ENCODE measurements at places on chromosomes 3 and 15. TPM values are rescaled to one million over a fixed set of nuclear protein-coding genes. Genes with fewer than 3 reads are reported as not detected.

- H3K4me1 ChIP-seq: peaks cover 55% of the 10 kb centered on the region
- H3K27ac ChIP-seq: peak overlapping the region; percentile 35
- no peak for DNase-seq
- H3K4me3 ChIP-seq: no peak overlapping the region
These were observed 74.7 kb downstream of the SNRK start for GRCh38 chr3:43361077-43361476.

DNA sequence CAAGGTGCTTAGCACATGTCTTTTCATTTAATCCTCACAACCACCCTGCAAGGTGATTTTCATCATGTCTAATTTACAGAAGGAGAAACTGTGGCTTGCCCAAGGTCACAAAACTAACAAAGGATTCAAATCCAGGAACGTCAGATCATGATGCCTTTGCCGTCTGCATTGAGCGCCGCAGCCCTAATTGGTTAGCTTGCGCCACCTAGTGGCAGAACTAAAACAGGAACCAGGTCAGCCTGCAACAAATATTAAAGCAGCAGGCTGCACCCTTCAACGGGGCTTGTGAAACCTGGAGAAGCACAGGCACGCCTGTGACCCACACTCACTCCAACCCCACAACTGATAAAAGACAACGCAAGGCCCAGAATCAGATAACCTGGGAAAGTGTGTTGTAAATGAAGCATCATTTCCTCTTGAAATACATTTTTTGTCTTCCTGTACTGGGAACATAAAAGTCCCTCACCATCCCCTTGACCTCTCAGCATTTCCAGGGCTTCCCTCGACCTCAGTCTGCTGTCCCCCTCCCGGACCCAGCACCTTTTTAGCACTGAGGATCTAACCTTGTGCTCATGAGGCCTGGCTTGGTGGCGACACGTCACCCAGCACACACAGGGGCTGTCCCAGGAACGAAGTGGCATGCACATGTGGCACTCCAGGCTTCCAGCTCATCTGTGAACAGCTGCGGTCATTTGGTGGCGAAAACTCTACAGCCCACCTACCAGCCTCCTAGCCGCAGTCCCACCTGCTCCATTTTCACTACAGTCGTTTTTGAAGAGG is 17.3 kb downstream of the DPH3 start:
- H3K36me3 ChIP-seq: no peaks in the 10 kb centered on the region
- H3K27me3 ChIP-seq: no peaks in the 10 kb centered on the region
- no peak overlapping the region for H3K4me3 ChIP-seq
- H3K4me1 ChIP-seq: peaks cover 6% of the 10 kb centered on the region
- peak; percentile 90 for DNase-seq

- H3K36me3 ChIP-seq: no peaks in the 10 kb centered on the region
- no peak overlapping the region for H3K4me3 ChIP-seq
- no peaks in the 10 kb centered on the region for H3K27me3 ChIP-seq
- peaks cover 13% of the 10 kb centered on the region for H3K4me1 ChIP-seq
These were observed 368.6 kb upstream of the MCTP2 start for GRCh38 chr15:93862791-93863190.

DNA sequence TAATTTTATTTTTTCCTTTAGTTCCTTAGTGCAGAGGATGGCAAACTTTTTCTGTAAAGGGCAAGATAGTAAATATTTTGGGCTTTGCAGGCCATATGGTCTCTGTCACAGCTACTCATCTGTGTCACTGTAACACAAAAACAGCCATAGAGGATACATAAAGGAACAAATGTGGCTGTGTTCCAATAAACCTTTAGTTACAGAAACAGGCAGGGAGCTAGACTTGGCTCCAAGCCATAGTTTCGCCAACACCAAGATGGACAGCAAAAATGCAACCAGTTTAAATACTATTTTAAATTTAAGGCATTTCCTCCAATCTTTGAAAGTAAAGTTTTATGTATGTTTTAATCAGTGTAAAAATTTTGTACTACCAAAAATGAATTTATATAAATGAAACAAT is 753.4 kb downstream of the FHIT start:
- H3K4me1 ChIP-seq: no peaks in the 10 kb centered on the region
- H3K4me3 ChIP-seq: no peak overlapping the region
- DNase-seq: peak; percentile 10
- no peak overlapping the region for H3K27ac ChIP-seq
- H3K36me3 ChIP-seq: no peaks in the 10 kb centered on the region

GRCh38 chr3:61111825-61112224 is 139.4 kb downstream of the FHIT start:
- H3K4me3 ChIP-seq: no peak overlapping the region
- no peak for DNase-seq
- no peak overlapping the region for H3K27ac ChIP-seq
- H3K4me1 ChIP-seq: no peaks in the 10 kb centered on the region
- H3K27me3 ChIP-seq: no peaks in the 10 kb centered on the region

GRCh38 chr3:127815641-127816605 is 6.4 kb downstream of the MGLL start:
- no peak overlapping the region for H3K4me3 ChIP-seq
- peaks cover 40% of the 10 kb centered on the region for H3K36me3 ChIP-seq
- DNase-seq: no peak
- no peak overlapping the region for H3K27ac ChIP-seq

DNA sequence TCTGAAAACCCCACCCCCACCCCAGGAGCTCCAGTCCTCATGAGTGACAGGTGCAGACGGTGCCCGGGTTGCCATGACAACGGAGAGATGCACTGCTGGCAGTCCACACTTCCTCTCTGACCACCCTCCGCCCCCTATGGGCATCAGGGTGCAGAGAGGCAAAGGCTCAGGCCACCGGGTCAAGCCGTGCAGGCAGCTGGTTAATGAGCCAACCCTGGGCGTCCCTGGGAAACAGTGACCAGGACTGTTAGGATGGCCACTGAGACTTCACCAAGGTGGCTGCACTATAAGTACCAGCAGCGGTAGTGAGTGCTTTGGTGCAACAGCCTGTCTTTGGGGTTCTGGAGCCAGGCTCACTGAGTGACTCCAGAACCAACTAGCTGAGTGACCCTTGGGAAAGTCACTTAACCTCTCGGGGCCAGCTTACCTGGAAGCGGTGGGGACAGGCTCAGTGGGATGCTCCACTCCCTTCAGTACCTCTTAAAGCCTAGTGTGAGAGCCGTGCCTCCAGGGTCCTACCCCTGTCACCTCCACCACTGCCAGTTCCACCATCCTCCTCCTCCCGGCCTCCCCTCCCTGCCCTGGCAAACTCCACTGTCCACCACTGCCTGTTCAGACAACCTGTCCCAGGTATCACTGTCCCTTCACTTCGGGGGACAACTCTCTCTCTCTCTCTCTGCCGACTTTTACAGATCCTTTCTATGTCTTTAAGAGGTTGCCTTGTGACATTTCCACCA is 121.0 kb upstream of the PRR20G start:
- peaks cover 6% of the 10 kb centered on the region for H3K27me3 ChIP-seq
- no peak overlapping the region for H3K4me3 ChIP-seq
- H3K36me3 ChIP-seq: no peaks in the 10 kb centered on the region
- H3K4me1 ChIP-seq: peaks cover 23% of the 10 kb centered on the region
- no peak overlapping the region for H3K27ac ChIP-seq
- DNase-seq: no peak

DNA sequence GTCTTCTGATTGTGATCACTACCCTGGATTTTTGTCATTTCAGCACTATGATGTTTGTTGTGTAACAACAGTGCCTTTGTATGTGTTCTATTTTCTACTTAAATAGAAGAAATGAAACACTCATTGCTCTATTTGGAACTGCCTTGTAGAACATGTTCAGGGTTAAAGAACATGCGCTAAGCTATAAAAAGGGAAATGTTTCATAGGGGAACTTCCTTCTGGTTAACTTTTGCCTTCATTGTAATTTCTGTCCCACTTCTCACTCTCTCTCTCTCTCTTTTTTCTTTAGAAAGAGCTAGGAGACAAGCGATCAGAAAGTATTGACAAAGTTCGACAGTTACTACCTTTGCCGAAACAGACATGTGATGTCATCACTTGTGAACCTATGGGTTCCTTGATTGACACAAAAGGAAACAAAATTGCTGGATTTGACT is at the start of gene P2RY12:
Gene P2RY12, minus strand, starts transcription at position 13 of the 434 bp plus-strand sequence. CDS start 45,908 bp downstream, outside the sequence.
- H3K27ac ChIP-seq: no peak within 1 kb of the TSS
- peaks cover 4% of the 10 kb centered on the region for H3K36me3 ChIP-seq
- H3K4me3 ChIP-seq: no peak within 1 kb of the TSS
- H3K4me1 ChIP-seq: no peaks in the 10 kb centered on the region
- H3K27me3 ChIP-seq: no peaks in the 10 kb centered on the region

GRCh38 chr3:136332776-136333175 is 82.6 kb downstream of the PCCB start:
- peaks cover 2% of the 10 kb centered on the region for H3K4me1 ChIP-seq
- no peaks in the 10 kb centered on the region for H3K27me3 ChIP-seq
- peaks cover 51% of the 10 kb centered on the region for H3K36me3 ChIP-seq
- H3K4me3 ChIP-seq: no peak overlapping the region

GRCh38 chr15:26372706-26373105 is 400.2 kb downstream of the GABRB3 start:
- H3K36me3 ChIP-seq: no peaks in the 10 kb centered on the region
- no peak overlapping the region for H3K4me3 ChIP-seq
- H3K4me1 ChIP-seq: no peaks in the 10 kb centered on the region
- no peak for DNase-seq

DNA sequence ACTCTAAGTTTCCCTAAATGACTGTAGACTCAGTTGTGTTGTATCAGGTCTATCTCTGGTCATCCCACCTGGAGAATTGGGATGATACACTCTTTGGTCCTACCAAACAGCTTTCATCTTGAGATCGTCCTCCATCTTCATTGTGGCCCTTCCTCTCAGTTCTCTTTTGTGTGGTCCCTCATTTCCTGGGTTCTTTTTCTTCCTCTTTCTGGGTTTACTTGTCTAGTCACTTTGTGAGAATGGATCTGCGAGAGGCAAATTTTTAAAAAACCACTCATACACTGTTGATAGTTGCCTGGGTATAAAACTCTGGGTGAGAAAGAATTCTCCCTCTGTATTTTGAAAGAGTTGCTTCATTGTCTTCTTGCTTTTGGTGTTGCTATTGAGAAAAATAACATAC is 6.0 kb upstream of the AMOTL2 start:
- peaks cover 7% of the 10 kb centered on the region for H3K27me3 ChIP-seq
- no peak for DNase-seq
- H3K4me3 ChIP-seq: no peak overlapping the region
- H3K4me1 ChIP-seq: peaks cover 17% of the 10 kb centered on the region

DNA sequence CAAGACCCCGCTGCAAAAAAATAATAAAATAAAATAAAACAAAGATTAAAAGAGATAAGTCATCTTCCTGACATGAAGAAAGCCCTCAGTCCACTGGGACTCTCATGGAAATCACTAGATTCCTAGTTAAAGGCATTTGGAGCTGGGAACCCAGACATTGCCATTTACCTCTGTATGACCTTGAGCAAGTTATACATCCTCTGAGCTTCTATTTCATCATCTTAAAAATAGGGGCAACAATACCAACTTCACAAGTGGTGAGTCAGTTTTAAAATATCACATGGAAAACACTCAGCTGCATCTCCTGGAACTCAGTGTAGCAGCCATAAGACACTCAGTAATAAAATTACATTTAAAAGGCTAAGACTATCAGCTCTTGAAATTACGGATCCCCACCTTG is 334.8 kb downstream of the ERC2 start:
- H3K4me3 ChIP-seq: no peak overlapping the region
- DNase-seq: no peak
- no peak overlapping the region for H3K27ac ChIP-seq
- H3K36me3 ChIP-seq: no peaks in the 10 kb centered on the region
- no peaks in the 10 kb centered on the region for H3K4me1 ChIP-seq

GRCh38 chr3:102480139-102480538 is 45.3 kb downstream of the ZPLD1 start:
- H3K4me3 ChIP-seq: no peak overlapping the region
- no peaks in the 10 kb centered on the region for H3K36me3 ChIP-seq
- no peaks in the 10 kb centered on the region for H3K4me1 ChIP-seq
- peak; percentile 15 for DNase-seq
- H3K27me3 ChIP-seq: no peaks in the 10 kb centered on the region

Gene SLC9C1
- 1.2 TPM for total RNA-seq

Gene AHSG
- 0.75 TPM for total RNA-seq

Gene SAMD7
- not detected for total RNA-seq

Gene GRIP2
- total RNA-seq: 14.9 TPM

Gene PEX11A
- total RNA-seq: 7.1 TPM

Measured in muscle of leg (tissue), 16 donors.